ENCODE measurements at places on chromosomes 16 and 17. TPM values are rescaled to one million over a fixed set of nuclear protein-coding genes. Genes with fewer than 3 reads are reported as not detected.

GRCh38 chr17:77247048-77247541 lies 106.3 kb downstream of the SEC14L1 start:
- peak overlapping the region; percentile 57 for H3K4me3 ChIP-seq
- DNase-seq = peak; percentile 81
- H3K27me3 ChIP-seq = no peaks in the 10 kb centered on the region
- H3K27ac ChIP-seq = no peak overlapping the region
- no peaks in the 10 kb centered on the region for H3K36me3 ChIP-seq

- no peaks in the 10 kb centered on the region for H3K27me3 ChIP-seq
- H3K27ac ChIP-seq = peak overlapping the region; percentile 56
- peak; percentile 43 for DNase-seq
- no peaks in the 10 kb centered on the region for H3K36me3 ChIP-seq
- H3K4me3 ChIP-seq = no peak overlapping the region
- peaks cover 36% of the 10 kb centered on the region for H3K4me1 ChIP-seq
These were observed 593 bp upstream of the WDR45B start for GRCh38 chr17:82648742-82649331.

GRCh38 chr17:78716814-78717393 lies 65.2 kb downstream of the CYTH1 start:
- peak overlapping the region; percentile 4 for H3K4me3 ChIP-seq
- H3K27me3 ChIP-seq = no peaks in the 10 kb centered on the region
- H3K27ac ChIP-seq = peak overlapping the region; percentile 59
- peaks cover 38% of the 10 kb centered on the region for H3K4me1 ChIP-seq

GRCh38 chr17:39208893-39209292 lies 8.8 kb downstream of the RPL19 start:
- peak; percentile 34 for DNase-seq
- no peak overlapping the region for H3K27ac ChIP-seq
- peaks cover 5% of the 10 kb centered on the region for H3K36me3 ChIP-seq
- H3K4me1 ChIP-seq = peaks cover 12% of the 10 kb centered on the region
- H3K27me3 ChIP-seq = peaks cover 7% of the 10 kb centered on the region

GRCh38 chr17:74199306-74200092 lies 4.0 kb upstream of the RPL38 start:
- no peak overlapping the region for H3K27ac ChIP-seq
- peaks cover 8% of the 10 kb centered on the region for H3K4me1 ChIP-seq
- DNase-seq = peak; percentile 70
- no peak overlapping the region for H3K4me3 ChIP-seq
- H3K27me3 ChIP-seq = peaks cover 5% of the 10 kb centered on the region
- no peaks in the 10 kb centered on the region for H3K36me3 ChIP-seq

GRCh38 chr16:57845115-57845514 lies 42.8 kb upstream of the KIFC3 start:
- H3K4me3 ChIP-seq = no peak overlapping the region
- H3K4me1 ChIP-seq = peaks cover 33% of the 10 kb centered on the region
- DNase-seq = no peak
- no peak overlapping the region for H3K27ac ChIP-seq
- no peaks in the 10 kb centered on the region for H3K27me3 ChIP-seq

- peaks cover 42% of the 10 kb centered on the region for H3K4me1 ChIP-seq
- H3K36me3 ChIP-seq = no peaks in the 10 kb centered on the region
- no peak overlapping the region for H3K27ac ChIP-seq
- no peak for DNase-seq
- no peak overlapping the region for H3K4me3 ChIP-seq
These were observed 120.7 kb downstream of the RAB11FIP4 start for GRCh38 chr17:31512104-31512740.

DNA sequence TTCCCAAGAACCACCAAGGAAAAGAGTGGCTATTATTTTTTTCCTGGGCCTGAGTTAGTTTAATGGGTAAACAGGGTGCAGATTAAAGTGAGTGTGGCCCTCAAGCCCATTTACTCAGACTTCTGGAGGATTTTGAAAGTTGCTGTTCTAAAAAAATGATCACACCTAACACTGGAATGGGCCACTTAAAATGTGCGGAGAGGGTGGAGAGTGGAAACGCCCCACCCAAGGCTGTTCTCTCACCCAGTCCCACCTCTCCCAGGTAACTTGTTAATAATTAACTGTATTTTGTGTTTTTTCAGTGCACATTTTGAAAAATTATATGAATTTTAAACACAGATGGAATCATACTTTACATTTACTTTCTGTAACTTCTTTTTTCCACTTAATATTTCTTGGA lies 5.4 kb downstream of the HIRIP3 start:
- H3K27ac ChIP-seq = no peak overlapping the region
- H3K36me3 ChIP-seq = peaks cover 15% of the 10 kb centered on the region
- H3K4me3 ChIP-seq = no peak overlapping the region
- peaks cover 12% of the 10 kb centered on the region for H3K4me1 ChIP-seq

DNA sequence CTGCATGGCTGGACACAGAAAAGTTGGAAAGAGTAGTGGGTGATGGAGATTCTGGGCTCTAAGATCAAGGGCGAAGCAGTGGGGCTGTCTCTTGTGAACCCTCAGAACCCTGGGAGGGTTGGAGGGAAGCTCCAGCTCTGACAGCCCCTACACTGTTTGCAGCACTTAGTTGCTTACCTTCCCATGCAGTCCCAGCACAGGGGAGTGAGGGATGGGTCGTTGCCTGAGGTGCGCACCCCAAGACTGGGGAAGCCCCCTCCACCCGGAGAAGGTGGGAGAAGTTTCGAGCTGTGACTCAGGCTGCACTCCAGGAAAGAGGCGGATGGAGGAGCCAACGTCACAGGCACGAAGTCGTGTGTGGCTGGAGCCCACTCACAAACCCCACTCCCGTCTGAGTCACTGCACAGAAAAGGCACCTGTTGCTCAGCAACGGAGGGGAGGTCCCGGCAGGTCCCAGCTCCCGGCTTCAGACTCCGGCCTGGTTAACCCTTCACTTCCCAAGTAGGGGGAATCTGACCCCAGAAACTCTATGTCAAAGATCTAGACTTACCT lies 60.1 kb downstream of the AIPL1 start:
- no peaks in the 10 kb centered on the region for H3K27me3 ChIP-seq
- peak; percentile 23 for DNase-seq
- no peak overlapping the region for H3K27ac ChIP-seq
- H3K4me3 ChIP-seq = no peak overlapping the region
- no peaks in the 10 kb centered on the region for H3K4me1 ChIP-seq
- no peaks in the 10 kb centered on the region for H3K36me3 ChIP-seq

DNA sequence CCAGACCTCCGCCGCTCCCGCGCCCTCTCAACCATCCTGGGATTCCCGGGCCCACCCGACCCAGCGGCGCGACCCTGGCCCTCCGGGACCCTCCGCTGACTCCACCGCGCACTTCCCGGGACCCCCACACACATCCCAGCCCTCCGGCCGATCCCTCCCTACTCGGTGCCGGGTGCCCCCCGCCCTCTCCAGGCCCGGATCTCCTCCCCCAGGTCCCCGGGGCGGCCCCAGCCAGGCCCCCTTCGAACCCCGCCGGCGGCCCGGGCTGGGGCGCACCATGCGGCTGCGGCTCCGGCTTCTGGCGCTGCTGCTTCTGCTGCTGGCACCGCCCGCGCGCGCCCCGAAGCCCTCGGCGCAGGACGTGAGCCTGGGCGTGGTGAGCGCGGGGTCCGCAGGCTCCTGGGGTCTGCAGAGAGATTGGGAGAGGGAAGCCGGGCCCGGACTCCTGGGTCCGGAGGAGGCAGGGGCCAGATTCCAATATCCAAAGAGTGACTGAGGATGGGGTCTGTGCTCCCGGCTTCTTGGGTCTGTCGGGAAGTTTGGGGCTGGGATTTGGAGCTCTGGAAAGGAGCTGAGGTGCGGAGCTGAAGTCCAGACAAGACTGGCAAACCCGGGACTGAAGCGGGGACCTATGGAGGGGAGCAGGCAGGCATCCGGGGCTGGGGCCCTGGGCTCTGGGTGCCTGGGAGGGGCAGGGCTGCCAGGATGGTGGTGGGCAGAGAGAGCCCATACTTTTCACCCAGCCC lies 453 bp downstream of the MMP25 start:
- no peak overlapping the region for H3K27ac ChIP-seq
- no peaks in the 10 kb centered on the region for H3K36me3 ChIP-seq
- peaks cover 21% of the 10 kb centered on the region for H3K4me1 ChIP-seq
- no peak for DNase-seq
- H3K27me3 ChIP-seq = no peaks in the 10 kb centered on the region

- peak; percentile 38 for DNase-seq
- no peak overlapping the region for H3K27ac ChIP-seq
- H3K36me3 ChIP-seq = no peaks in the 10 kb centered on the region
- H3K4me1 ChIP-seq = peaks cover 18% of the 10 kb centered on the region
- H3K27me3 ChIP-seq = peaks cover 4% of the 10 kb centered on the region
These were observed 868 bp downstream of the FAM20A start for GRCh38 chr17:68600067-68600930.

DNA sequence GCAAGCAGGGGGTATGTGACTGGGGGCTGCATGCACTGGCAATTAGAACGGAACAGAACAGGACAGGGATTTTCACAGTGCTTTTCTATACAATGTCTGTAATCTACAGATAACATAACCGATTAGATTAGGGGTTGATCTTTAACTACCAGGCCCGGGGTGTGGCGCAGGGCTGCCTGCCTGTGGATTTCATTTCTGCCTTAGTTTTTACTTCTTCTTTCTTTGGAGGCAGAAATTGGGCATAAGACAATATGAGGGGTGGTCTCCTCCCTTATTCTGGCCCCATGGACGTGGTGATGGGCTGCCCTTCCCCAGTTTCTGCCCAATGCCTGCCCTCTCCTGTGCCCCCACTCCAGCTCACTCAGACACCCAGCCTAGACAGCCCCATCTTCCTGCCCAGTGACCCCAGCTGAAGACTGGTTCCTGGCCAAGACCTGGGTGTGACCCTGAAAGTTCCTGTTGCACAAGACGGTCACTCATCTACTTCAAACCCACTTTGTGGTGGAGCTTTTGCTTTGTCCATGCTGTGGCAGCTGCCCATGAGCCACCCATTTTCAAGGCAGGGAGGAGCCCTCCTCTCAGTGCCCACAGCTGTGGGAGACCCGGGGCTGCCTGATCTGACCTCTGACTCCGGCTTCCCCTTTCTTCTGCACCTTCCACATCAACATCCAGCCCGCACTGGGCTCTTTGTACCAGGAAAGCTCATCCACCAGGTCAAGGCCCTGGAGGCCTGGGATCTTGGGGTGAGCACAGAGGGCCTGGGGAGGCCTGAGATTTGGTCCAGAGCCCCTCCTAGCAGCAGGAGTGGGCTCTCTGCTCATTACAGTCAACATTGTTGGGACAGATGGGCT lies 18.6 kb downstream of the ALOX12B start:
- no peak for DNase-seq
- no peak overlapping the region for H3K4me3 ChIP-seq
- peaks cover 19% of the 10 kb centered on the region for H3K4me1 ChIP-seq
- peaks cover 4% of the 10 kb centered on the region for H3K27me3 ChIP-seq
- H3K27ac ChIP-seq = no peak overlapping the region

DNA sequence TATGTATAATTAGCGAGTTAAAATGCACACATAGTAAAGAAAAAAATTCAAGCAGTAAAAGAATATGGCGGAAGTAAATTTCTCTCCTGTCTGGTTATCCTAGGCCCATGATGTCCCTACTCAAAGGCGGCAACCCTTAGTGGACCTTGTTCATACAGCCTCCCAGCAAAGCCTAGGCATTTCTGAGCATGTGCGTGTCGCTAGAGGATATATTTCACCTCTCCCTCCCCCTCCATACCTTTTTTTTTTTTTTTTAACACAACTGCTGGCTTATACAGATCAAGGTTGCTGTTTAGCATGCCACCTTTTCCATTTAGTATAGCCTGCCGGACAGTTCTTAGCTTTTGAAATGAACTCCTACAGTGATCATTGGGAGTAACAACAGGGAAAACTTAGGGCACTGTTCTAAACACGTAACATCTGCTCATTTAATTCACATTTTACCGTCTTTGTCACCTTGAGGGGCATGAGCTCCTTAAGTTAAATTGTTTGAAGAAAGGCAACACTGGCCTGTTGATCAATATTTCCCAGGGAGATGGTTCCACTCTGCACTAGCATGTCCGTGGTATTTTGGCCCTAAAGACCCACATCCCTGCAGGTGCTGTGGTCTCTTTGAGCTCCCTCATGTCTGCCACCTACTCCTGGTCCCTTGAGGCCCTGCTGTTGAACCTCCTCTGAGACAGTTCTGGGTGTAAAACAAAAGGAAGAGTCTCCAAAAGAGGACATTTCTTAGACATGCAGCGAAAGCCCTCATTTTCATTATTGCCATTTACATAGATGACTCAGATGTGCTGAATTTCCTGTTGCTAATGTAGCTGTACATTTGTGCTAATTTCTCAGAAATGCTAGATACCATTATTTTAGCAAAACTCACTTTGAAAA lies 4.1 kb upstream of the TNFRSF13B start:
- H3K36me3 ChIP-seq = no peaks in the 10 kb centered on the region
- H3K4me3 ChIP-seq = no peak overlapping the region
- H3K27me3 ChIP-seq = no peaks in the 10 kb centered on the region
- H3K27ac ChIP-seq = no peak overlapping the region

DNA sequence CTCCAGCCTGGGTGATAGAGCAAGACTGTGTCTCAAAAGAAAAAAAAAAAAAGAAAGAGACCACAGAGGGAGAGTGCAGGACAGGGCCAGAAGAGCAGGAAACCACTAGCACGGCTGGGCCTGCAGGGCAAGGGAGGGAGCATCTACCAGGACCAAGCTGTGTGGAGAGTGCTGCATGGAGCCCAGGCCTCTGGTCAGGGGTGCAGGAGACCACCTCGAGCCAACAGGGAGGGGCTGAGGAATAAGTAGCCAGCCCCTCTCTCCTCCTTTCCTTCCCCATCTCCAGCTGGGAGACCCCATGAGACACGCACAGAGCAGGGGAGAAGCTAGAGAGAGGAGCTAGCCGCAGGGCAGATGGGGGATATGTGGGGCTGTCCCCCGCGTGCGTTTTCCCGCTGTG lies 67.0 kb upstream of the DNAH17 start:
- no peaks in the 10 kb centered on the region for H3K27me3 ChIP-seq
- DNase-seq = no peak
- no peaks in the 10 kb centered on the region for H3K4me1 ChIP-seq
- no peak overlapping the region for H3K4me3 ChIP-seq

GRCh38 chr17:1643293-1643998 lies 2.1 kb downstream of the SCARF1 start:
- DNase-seq = peak; percentile 93
- H3K27me3 ChIP-seq = no peaks in the 10 kb centered on the region
- peak overlapping the region; percentile 54 for H3K27ac ChIP-seq
- no peaks in the 10 kb centered on the region for H3K36me3 ChIP-seq
- H3K4me3 ChIP-seq = no peak overlapping the region
- H3K4me1 ChIP-seq = peaks cover 53% of the 10 kb centered on the region

DNA sequence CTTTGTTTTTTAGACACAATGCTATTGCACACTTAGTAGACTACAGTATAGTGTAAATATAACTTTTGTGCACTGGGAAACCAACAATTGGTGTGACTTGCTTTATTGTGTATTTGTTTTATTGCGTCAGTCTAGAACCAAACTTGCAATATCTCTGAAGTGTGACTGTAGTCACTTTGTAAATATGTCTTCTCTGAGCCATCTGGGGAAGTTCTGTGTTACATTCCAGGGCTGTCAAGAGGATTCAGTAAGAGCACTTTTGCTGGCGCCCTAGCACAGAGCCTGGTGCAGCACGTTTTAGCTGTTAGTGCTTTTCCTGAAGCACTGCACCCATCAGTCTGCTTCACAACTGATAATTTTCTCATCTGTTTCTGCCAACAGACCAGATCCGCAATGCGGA lies 73.2 kb downstream of the NT5M start:
- H3K4me3 ChIP-seq = no peak overlapping the region
- DNase-seq = no peak
- peaks cover 14% of the 10 kb centered on the region for H3K4me1 ChIP-seq
- H3K27ac ChIP-seq = no peak overlapping the region
- H3K27me3 ChIP-seq = no peaks in the 10 kb centered on the region
- H3K36me3 ChIP-seq = no peaks in the 10 kb centered on the region

The CHRNE gene
- total RNA-seq = 0.33 TPM

The NAGS gene
- total RNA-seq = 2.1 TPM

The ST3GAL2 gene
- total RNA-seq = 9.1 TPM

The TMEM107 gene
- total RNA-seq = 7.6 TPM

The EVI2A gene
- not detected for total RNA-seq

The PRR35 gene
- not detected for total RNA-seq

The SLC4A1 gene
- not detected for total RNA-seq
